ENCODE measurements at places on chromosomes 16 and 17. TPM values are rescaled to one million over a fixed set of nuclear protein-coding genes. Genes with fewer than 3 reads are reported as not detected.
A peak's percentile ranks its signal among the peaks of the same experiment; 100 is the strongest.

GRCh38 chr16:57619133-57619605 lies 9.3 kb upstream of the ADGRG1 start:
- no peak for DNase-seq

TNFRSF17 gene
- not detected for total RNA-seq

PRSS53 gene
- 4.3 TPM for total RNA-seq

DNA sequence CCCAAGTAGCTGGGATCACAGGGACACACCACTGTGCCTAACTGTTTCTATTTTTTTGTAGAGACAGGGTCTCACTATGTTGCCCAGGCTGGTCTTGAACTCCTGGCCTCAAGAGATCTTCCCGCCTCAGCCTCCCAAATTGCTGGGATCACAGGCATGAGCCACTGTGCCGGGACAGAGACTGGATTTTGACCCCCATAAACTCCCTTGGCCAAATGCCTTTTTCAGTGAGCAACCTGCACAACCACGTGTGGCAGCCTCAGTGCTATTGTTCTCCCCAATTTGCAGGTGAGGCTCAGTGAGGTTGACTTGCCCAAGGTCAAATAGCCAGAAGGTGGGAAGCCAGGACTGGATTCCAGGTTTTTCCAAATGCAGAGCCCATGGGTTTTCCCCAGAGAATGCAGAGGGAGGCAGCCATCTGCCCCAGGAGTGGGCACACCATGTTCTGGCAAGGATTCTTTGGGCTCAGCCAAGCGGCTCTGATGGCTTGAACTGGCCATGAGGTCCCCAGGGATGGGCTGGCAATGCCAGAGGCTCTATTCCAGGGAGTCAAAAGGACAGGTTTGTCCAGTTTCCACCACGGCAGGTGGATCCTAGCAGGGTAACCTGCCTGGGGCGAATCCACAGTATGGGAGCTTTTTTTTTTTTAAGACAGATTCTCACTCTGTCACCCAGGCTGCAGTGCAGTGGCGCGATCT lies 1.8 kb downstream of the IL27 start:
- DNase-seq: no peak

DNA sequence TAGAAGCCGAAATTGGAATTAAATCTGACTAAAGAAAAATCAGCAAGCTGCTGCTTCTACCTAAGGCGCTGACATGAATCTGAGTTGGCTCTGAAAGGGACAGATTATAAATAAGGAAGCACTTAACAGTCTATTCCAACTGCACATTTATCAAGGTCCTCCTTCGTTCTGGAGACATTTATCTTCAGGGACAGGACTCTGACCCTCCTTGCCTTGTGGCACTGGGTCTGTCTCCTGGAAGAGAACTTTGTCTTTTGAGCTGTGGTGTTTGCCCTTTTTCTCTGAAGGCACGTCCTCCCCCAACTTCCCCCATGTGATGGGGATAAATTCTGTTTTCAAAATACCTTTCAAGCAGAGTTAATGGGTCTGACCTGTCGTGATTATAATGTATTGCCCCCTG lies 47.0 kb upstream of the MARCHF10 start:
- no peak for DNase-seq

DNA sequence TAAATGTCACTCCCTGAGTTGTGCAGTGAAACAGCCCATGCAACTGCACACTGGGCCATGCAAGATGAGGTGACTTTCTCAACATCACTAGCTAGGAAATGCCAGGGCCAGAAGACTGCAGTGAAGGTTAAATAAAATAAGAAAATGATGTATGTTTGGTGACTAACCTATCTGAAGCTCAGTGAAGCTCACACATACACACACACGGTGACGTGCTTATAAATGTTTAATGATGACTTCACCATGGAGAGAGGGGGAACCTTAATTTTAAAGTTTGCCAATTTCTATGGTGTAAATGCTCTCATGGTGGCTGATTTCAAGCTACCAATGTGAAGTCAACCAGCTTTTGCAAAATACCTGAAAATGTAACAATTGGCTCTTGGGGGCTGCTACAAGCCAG lies 166.4 kb downstream of the MAF start:
- DNase-seq: no peak

DNA sequence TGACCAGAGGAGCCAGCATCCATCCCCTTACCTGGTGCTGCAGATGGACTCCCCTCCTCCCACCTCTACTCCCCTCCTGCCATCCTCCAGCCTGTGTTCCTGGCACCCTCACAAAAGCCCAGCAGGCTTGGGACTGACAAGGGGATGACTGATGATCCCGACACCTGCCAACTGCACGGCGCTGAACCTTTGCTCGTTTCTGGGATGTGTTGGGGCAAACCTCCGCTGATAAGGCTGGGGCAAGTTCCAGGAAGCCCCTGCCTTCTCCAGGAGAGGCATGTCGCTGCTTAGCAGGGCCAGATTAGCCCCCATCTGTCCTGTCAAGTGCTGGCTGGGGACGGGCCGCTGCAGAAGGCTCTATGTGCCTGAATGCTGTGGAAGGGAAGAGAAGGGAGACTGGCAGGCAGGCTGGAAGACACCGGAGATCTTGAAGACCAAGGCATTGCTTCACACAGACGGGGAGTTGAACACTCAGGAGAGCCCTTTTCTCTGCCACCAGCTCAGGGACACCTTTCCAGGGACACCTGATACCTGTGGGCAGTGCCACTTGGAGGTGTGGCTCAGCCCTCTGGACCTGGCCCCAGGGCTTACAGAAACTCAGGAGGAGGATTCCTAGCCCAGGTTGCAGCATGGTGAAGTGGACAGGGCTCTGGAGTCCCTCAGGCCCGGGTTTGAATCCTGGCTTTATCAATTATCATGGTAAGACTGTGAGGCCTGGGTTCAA lies 973 bp upstream of the KRT15 start:
- no peak for DNase-seq

DNA sequence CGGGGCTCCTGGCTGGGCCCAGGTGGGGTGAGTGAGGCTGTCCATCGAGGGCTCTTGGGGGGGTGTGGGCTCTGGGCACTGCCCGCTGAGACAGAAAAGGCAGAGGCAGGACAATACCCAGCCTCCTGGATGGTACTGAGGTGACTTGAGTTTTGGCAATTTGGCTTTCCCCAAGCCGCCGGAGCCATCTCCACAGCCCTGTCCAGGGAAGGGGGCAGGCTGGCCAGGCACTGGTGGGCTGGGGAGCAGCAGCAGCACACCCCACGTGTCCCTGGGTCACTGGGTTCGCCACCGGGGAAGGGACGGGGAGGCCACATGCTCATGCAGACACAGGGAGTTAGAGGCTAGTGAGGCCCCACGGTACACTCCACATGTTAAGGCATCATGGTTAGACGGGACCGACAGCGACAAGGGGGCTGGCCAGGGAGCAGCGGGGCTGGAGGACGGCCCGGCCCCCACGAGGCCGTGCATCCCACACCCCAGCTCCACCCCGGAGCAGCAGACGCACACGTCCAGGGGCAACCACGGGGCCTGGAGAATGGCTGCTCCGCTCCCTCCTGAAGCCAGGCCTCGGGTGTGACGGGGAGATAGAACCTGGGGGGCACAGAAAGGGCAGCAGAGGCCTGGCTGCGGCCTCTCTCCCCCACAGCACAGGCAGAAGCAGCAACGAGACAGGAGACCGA lies 3.0 kb downstream of the ARHGDIA start:
- DNase-seq: no peak

GRCh38 chr16:85686912-85687591 lies 1.7 kb downstream of the GINS2 start:
- DNase-seq: peak; percentile 70

GRCh38 chr17:77535435-77535834 lies 394.7 kb downstream of the SEC14L1 start:
- DNase-seq: no peak

- DNase-seq: no peak
Observed at GRCh38 chr17:80984749-80985148, 6.9 kb upstream of the CHMP6 start.

GRCh38 chr16:49338611-49339265 lies 34.9 kb upstream of the C16orf78 start:
- no peak for DNase-seq

GRCh38 chr16:15434425-15435215 lies at the start of gene BMERB1:
Gene BMERB1, plus strand, starts transcription at chr16:15434588. Its CDS starts 66 bp downstream, at chr16:15434654.
- peak; percentile 85 for DNase-seq

- DNase-seq: no peak
Observed at GRCh38 chr17:3847165-3847670, 1.2 kb upstream of the NCBP3 start.

GRCh38 chr17:67215991-67216421 lies 29.0 kb downstream of the HELZ start:
- DNase-seq: peak; percentile 28

DNA sequence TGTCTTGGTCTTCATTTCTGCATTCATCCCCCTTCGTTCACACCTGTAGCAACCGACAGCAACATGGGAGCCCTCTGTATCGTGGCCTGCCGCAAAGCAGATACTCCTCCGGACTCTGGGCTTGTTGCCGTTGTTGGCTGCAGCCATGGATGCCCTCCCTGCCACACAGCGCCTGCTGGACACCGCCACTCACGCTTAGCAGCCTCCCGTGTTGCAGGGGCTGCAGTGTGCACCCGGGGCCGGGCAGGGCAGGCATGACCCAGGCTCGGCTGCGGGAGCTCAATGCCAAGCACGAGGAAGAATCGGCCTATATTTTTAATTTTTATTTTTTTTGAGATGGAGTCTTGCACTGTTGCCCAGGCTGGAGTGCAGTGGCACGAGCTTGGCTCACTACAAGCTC lies 34.9 kb upstream of the ZNF629 start:
- DNase-seq: no peak

- DNase-seq: no peak
Observed at GRCh38 chr17:68431045-68431608, 26.2 kb downstream of the WIPI1 start.

DNA sequence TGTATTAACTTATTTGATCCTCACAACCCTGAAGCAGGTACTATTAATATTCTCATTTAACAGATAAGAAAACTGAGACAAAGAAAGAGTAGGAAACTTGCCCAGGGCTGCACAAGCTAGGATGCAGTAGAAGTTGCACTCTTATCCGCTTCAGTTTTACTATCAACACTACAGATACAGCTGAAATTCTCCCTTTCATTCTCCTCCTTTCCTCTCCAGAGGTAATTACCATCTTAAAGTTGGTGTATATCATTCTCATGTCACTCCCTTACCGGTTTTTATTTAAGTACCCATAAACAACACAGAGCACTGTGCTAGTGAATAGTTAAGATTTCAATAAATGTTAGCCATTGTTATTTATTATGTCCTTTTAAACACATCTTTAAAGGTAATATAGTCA lies 3.5 kb downstream of the GDE1 start:
- DNase-seq: no peak

GRCh38 chr17:32806646-32807045 lies 70.3 kb downstream of the MYO1D start:
- no peak for DNase-seq

DNA sequence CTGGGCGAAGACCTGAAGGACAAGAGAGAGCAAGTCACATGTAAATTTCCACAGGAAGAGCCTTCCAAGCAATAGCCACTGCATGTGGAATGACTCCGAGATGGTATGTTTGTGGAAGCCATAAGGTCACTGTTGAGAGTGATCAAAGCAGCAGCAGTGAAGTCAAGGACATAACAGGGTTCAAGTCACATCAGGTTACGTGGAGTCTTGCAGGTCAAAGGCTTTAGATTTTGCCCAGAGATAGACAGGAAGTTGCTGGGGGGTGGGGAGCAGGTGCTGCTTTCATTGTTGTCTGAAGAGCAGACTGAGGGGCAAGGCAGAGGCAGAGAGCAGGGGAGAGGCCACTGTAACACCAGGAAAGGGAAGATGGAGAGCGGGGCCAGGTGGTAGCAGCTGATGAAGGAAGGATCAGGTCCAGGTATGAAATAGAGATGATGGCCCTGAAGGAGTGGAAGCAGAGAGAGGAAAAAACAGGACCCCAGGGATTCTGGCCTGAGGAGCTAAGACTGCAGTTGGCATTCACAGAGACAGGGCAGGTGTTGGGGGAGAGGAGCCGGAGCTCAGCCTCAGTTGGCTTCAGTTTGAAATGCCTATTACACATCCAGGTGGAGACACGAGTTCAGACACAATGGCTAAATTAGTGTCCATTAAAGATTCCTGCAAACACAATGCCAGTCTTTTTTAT lies 129.3 kb upstream of the AXIN2 start:
- no peak for DNase-seq

GRCh38 chr16:88722784-88723506 lies 16.6 kb downstream of the CTU2 start:
- DNase-seq: no peak

DNA sequence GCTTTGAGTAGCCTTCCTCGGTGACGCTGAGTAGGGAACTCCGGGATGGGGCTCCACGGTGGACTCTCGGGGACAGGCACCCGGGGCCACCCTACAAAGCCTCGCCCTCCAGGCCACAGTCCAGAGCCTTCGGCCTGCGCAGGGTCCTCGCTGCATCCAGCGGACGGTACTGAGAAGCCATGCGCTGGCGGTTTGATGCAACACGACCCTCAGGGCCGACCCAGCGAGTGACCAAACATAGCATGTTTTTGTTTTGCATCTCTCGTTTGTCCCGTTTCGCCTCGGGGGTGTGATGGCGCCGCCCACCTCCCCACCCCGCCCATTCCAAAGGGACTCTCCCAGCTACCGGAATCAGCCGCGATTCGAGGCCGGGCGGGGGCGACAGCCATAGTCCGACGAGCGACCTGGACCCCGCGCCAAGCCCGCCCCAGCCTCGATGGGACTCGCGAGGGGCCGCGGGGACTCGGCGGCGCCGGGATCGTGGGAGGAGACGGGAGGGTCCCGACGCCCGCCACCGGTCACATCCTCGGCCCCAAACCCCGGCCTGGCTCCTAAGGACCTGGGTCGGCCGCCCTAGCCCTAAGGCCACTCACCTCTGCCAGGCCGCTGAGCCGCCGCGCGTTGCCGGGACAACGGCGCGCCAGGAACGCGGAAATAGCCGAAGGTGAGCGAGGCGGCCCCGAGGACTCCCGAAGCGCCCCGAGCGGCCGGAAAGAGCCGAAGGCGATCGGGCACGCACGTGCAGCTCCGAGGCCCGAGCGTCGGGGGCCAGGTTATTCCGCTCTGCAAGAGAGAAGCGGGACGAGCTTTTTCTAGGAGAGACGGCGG lies 1.6 kb downstream of the IFT140 start:
- DNase-seq: peak; percentile 98

MYL11 gene
- 1.3 TPM for total RNA-seq

DNA sequence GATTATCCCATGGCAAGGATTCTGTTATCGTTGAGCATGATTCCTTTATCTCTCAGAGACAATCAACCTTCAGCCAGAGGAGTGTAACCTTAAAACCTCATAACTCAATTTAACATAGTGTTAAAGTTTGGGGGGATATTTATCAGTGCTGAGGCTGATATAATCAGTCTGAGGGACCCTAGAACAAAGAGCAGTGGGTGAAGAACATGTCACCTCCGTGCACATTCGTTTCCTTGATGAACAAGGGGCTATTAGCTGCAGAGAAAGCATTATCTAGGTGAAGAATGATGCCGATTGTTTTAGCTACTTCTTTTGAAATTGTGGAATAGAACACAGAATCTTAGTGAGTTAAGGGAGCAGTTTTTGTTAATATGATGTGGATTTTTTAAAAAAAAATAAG lies 99.1 kb downstream of the SKAP1 start:
- no peak for DNase-seq
